Mesenchymal stem cell (in vitro differentiated cells and primary cell): ENCODE measurements at places on chromosomes 12 and 14.

DNA sequence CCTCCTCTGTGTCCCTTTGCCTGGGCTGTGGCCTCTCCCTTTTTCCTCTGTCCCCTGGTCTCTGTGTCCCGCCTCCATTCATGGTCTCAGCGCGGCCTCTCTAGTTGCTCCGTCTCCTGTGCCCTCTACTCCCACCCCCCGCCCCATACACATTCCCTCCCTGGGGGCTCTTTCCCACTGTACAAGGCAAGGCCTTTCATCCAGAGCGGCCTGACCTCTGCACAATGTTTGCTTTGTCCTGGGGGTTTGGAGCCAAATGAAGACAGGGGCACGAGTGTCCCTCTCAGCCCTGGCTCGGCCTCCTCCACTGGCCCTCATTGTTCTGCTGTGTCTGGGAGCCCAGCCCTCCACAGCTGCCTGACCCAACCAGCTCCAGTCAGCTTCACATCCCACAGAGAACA is 678.6 kb downstream of the BCL11B start:
- H3K36me3 ChIP-seq = no peaks in the 10 kb centered on the region
- H3K4me1 ChIP-seq = no peaks in the 10 kb centered on the region
- H3K27me3 ChIP-seq = no peaks in the 10 kb centered on the region
- no peak overlapping the region for H3K4me3 ChIP-seq
- DNase-seq = no peak

GRCh38 chr12:29346769-29347421 is 34.1 kb downstream of the ERGIC2 start:
- H3K4me3 ChIP-seq = no peak overlapping the region
- H3K27me3 ChIP-seq = no peaks in the 10 kb centered on the region
- no peaks in the 10 kb centered on the region for H3K4me1 ChIP-seq
- peaks cover 8% of the 10 kb centered on the region for H3K36me3 ChIP-seq

DNA sequence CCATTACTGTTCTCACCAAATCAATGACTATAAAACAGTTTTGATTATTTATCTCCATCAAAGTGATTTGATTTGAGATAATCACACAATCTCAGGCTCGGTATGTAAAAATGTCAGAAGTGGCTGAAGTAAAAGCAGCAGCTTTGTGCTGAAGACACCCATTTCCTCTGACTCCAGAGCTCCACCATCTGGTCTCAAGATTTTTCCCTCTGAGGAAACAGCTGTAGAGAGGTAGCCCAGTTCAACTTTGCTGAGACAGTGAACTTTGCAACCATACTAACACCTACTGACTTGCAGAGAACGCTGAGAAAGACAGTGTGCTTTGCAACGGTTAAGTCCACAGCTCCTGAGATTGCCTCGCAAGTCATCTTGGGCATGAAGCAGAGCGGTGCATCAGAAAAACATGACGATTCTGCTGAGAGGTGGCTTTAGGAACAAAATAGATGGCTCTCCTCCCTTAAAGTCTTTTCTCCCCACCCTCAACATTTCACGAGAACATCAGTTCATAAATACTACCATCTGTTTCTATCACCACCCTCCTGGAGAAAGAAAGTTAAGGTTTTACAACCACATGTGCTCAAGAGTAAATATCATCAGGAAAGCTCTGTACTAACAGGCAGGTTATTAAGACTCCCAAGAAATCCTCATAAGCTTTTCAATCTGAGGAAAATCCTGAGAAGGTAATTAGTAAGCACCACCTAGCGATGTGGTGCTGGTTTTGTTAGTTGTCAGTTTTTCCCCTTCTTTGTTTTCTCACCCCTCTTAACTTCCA is 34.8 kb downstream of the HIGD1C start:
- no peak overlapping the region for H3K4me3 ChIP-seq
- no peaks in the 10 kb centered on the region for H3K4me1 ChIP-seq
- H3K27ac ChIP-seq = no peak overlapping the region
- H3K36me3 ChIP-seq = peaks cover 35% of the 10 kb centered on the region

- no peaks in the 10 kb centered on the region for H3K36me3 ChIP-seq
- no peak overlapping the region for H3K4me3 ChIP-seq
- no peak for DNase-seq
- H3K27ac ChIP-seq = no peak overlapping the region
- H3K4me1 ChIP-seq = no peaks in the 10 kb centered on the region
These were observed 213.0 kb downstream of the ADGRD1 start for GRCh38 chr12:131166717-131167116.

DNA sequence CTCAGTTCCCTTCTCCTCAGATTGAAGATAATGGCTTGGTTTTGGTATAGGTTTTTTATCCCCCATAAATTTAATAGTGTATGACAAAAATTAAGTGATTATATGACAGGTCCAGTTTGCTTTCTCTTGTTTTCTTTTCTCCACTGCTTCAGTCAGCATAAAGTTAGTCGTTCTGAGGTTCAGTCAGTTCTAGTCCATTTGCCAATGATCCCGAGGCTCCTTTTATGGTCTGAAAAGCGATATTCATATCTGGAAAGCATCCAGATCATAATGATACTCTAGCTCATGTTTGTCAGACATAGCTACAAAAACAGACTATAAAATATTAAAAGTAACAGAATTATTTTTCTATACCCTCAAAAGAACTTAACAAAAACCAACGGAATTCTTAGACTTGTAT is 67.1 kb upstream of the SLC38A4 start:
- H3K4me1 ChIP-seq = no peaks in the 10 kb centered on the region
- H3K4me3 ChIP-seq = no peak overlapping the region
- H3K36me3 ChIP-seq = no peaks in the 10 kb centered on the region
- no peak overlapping the region for H3K27ac ChIP-seq

DNA sequence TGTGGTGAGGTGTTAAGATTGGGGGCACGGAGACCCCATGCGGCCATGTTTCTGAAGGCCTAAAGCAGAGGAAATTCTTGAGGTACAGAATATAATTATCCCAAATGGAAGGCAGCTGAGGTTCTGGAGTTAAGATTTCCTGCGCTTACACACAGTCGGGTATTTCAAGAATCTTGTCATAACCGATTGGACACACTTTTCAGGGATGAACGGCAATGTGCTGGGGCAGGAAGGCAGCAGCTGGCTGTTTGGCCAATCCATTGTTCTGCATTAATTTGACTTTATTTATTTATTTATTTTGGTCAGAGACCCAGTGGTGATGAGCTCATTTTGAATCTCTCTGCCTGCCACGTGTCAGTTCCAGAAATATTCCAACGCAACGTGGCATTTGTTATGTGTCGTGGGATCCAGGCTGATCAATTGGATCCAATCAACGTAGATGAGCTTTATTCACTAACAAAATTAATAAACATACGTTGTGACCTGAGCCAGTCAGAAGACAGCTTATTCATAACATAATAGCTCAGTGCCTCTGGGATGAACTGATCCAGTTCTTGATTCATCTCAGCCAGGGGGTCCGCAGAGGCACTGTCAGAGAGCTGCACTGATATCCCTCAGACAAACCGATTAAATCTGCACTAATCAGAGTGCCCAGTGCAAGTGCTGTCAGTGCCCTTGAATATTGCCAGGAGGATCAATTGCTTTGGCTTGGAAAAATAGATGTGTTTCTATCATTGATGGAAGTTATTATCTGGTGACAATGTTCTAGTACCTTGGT is 181.0 kb downstream of the KTN1 start:
- H3K27me3 ChIP-seq = no peaks in the 10 kb centered on the region
- no peaks in the 10 kb centered on the region for H3K36me3 ChIP-seq
- H3K27ac ChIP-seq = no peak overlapping the region
- DNase-seq = no peak
- H3K4me1 ChIP-seq = peaks cover 2% of the 10 kb centered on the region

DNA sequence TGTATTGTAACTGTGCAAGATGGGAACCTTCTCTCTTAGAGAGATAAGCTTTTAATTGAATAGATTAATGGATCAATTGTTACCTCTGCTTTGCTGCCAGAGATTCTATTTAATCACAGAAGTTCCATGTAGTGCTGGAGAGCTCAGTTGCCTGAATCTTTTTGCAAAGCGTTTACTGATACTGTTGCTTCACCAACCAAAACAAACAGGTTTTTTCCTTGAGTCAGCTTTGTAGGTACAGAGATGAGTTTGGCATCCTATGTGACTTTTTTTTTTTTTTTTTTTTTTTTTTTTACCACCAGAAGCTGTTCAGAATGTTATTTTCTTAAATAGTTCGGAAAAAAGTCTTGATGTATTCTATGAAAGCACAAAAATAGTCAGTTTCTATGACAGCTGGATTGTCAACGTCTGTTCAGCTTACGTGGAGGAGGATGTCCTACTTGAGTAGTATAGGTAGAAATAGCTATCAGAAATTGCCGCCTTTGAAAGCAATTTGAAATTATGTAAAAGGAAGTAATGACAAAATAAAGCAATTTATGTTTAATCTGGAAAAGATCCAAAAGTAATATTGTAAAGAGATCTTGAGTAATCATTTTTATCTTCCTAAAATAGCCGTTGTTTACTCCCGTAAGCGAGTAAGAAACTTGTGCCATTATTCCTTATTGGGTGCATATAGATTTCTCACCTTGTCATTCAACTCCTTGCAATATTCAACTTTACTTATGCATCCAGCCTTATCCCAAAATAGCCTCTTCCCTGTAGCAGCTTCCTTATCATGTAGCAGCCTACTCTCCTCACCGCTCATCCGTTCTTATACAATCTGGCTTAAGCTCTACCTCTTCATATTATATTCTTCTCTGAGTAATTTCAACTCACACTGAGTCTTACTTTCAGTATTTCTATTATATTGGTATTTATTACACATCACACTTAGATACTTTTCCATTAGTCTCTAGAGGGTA is 5.2 kb downstream of the LRRK2 start:
- H3K27ac ChIP-seq = no peak overlapping the region
- no peak overlapping the region for H3K4me3 ChIP-seq
- H3K36me3 ChIP-seq = no peaks in the 10 kb centered on the region

GRCh38 chr12:67237231-67237630 is 31.9 kb upstream of the CAND1 start:
- H3K27ac ChIP-seq = no peak overlapping the region
- no peak for DNase-seq
- H3K4me3 ChIP-seq = no peak overlapping the region
- no peaks in the 10 kb centered on the region for H3K27me3 ChIP-seq
- H3K36me3 ChIP-seq = no peaks in the 10 kb centered on the region

DNA sequence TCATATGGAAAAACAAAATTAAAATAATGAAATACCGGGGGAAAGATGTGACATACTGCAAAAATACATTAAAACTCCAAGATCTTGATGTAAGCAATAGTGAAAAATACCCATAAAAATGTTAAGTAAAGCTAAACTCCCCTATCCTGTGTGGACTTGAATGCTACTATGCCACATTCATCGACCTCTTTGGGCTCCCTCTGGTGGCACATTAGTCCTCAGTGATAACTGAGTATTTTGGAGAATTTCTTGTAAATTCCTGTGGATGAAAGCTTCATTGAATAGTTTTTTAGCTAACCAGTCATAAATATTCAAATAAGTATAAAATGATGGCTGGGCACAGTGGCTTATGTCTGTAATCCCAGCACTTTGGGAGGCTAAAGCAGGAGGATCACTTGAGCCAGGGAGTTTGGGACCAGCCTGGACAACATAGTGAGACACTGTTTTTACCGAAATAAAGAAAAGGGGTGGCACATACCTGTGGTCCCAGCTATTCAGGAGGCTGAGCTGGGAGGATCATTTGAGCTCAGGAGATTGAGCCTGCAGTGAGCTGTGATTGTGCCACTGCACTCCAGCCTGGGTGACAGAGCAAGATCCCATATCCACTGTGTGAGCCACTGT is 42.4 kb upstream of the SGPP1 start:
- DNase-seq = peak; percentile 61
- peaks cover 2% of the 10 kb centered on the region for H3K4me1 ChIP-seq
- H3K27me3 ChIP-seq = no peaks in the 10 kb centered on the region
- no peak overlapping the region for H3K4me3 ChIP-seq

GRCh38 chr14:24136684-24137528 is 912 bp downstream of the PSME1 start:
- H3K4me3 ChIP-seq = peak overlapping the region; percentile 91
- no peak overlapping the region for H3K27ac ChIP-seq
- no peak for DNase-seq
- H3K36me3 ChIP-seq = peaks cover 27% of the 10 kb centered on the region
- H3K4me1 ChIP-seq = peaks cover 19% of the 10 kb centered on the region

GRCh38 chr12:47725893-47726292 is 603 bp upstream of the ENDOU start:
- no peaks in the 10 kb centered on the region for H3K27me3 ChIP-seq
- H3K27ac ChIP-seq = no peak overlapping the region
- H3K36me3 ChIP-seq = no peaks in the 10 kb centered on the region
- H3K4me3 ChIP-seq = peak overlapping the region; percentile 52
- H3K4me1 ChIP-seq = peaks cover 6% of the 10 kb centered on the region
- peak; percentile 47 for DNase-seq

GRCh38 chr12:11672256-11673191 is 23.1 kb downstream of the ETV6 start:
- no peak overlapping the region for H3K4me3 ChIP-seq
- H3K27me3 ChIP-seq = no peaks in the 10 kb centered on the region
- H3K27ac ChIP-seq = no peak overlapping the region
- H3K36me3 ChIP-seq = no peaks in the 10 kb centered on the region
- H3K4me1 ChIP-seq = peaks cover 16% of the 10 kb centered on the region
- DNase-seq = no peak

GRCh38 chr12:88946372-88946997 is 366.2 kb upstream of the KITLG start:
- H3K4me1 ChIP-seq = no peaks in the 10 kb centered on the region
- no peaks in the 10 kb centered on the region for H3K27me3 ChIP-seq

DNA sequence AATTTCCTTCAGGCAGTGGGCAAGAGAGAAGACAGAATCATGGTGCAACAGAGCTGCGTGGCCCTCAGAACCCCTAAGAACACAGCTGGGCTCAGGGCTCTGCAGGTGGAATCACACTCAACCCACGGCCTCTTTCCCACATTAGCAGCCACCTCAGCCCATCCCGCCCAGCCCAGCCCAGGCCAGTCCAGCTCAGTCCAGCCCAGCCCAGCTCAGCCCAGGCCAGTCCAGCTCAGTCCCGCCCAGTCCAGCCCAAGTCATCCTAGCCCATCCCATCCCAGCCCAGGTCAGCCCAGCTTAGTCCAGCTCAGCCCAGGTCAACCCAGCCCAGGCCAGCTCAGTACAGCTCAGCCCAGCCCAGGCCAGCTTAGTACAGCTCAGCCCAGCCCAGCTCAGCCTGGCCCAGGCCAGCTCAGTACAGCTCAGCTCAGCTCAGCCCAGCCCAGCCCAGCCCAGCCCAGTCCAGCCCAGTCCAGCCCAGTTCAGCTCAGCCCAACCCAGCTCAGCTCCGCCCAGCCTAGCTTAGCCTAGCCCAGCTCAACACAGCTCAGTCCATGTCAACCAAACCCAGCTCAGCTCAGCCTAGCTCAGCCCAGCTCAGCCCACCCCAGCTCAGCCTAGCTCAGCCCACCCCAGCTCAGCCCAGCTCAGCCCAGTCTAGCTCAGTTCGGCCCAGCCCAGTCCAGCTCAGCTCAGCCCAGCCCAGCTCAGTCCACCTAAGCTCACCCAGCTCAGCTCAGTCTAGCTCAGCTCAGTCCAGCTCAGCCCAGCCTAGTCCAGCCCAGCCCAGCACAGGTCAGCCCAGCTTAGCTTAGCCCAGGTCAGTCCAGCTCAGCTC is 183.1 kb downstream of the TMEM121 start:
- no peaks in the 10 kb centered on the region for H3K36me3 ChIP-seq
- H3K27me3 ChIP-seq = no peaks in the 10 kb centered on the region
- no peak overlapping the region for H3K4me3 ChIP-seq
- no peaks in the 10 kb centered on the region for H3K4me1 ChIP-seq
